Right cardiac atrium (tissue), 5 donors: ENCODE measurements at places on chromosomes 4 and X. TPM values are rescaled to one million over a fixed set of nuclear protein-coding genes. Genes with fewer than 3 reads are reported as not detected.

DNA sequence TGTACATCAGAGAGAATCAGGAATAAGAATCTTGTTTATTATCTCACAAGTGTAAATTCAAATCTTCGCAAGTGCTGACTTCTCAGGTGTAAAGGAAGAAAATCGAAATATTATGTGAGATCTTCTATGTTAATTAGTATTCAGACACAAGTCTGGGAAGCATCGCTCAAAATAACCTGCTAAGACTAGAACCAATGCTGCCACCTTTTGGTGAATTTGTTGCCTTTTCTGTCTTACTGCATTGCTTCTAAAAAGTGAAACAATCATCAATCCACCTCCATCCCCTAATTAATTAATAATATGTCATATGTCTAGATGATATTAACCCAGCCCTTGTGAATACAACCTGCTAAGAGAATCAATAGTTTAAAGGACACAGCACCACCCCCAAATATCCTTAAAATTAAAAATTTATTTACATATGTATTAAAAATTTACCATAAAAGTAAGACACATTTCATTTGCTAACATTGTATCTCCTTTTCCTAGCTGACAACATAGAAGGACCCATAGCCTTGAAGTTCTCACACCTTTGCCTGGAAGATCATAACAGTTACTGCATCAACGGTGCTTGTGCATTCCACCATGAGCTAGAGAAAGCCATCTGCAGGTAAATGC lies 3.5 kb downstream of the EPGN start:
- no peak for DNase-seq

GRCh38 chrX:106917830-106918500 lies 2.2 kb upstream of the CLDN2 start:
- DNase-seq, result no peak

- no peak for DNase-seq
Observed at GRCh38 chr4:158315706-158316105, 105.4 kb downstream of the TMEM144 start.

Gene ADAMTS3
- 2.2 TPM for total RNA-seq
